Myocyte (in vitro differentiated cells): ENCODE measurements at places on chromosomes 5 and 9.

DNA sequence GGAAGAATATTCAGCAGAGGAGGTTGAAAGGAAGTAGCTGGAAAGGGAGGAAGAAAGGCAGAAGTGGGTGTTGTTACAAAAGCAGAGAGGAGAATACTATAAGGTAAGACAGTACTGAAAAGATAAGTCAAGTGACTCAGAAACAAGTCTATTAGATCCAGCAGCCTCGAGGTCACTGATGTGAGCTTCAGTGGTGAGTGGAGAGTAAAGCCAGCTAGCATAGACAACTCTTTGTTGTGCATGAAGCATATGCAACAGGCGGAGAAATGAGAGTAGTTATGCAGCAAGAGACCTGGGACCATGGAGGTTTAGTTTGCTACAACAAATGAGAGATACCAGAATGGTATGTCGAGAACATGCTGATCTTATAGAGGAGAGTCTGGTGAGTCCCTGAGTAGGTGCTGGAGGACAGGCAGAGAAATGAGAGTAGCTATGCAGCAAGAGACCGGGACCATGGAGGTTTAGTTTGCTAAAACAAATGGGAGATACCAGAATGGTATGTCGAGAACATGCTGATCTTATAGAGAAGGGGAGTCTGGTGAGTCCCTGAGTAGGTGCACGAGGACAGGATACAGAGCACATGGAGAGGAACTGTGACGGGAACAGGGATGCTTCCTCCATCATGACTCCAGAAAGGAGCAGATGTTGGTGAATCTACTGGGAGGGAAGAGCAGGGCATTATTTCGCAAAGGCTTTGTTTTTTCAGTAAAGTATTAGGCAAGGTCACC lies 36.0 kb downstream of the EQTN start:
- no peak for DNase-seq

GRCh38 chr5:2894316-2894715 lies 142.8 kb upstream of the IRX2 start:
- DNase-seq: no peak

DNA sequence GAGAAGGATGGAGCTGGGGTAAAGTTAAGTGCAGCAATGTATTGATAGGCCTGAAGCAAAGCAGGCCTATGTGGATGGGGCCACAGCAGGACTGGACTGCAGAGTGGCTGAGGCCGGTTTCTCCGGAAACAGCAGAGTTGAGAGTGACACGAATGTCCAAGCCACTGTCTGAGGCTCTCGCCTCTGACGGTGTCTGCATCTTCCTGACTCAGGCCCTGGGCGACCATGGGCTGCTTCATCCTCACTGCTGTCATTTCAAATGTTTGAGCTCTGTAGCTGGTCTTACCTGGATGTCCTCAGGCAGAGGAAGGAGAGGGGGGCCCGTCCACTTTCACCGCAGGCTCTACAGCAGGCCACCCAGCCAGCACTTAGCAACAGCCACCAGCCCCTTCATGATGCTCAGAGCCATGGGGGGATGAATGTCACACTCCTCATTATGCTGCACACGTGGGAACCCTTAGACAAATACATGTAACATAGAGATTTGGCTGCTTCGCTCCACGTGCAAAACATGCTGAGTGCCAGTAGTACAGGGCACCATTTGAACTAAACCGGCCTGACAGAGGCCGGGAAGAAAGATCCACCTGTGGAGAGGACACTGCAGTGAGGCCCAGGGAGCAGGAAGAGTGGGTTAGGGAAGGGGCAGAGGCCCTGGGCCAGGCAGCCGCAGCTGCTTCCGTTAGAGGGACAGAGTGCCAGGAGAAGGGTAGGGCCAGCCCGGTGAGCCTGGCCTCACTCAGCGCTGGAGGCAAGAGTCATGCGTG lies 31.7 kb upstream of the NXNL2 start:
- no peak for DNase-seq

GRCh38 chr5:67548520-67549295 lies 352.1 kb upstream of the CD180 start:
- DNase-seq: no peak

GRCh38 chr9:3127564-3127963 lies 283.7 kb upstream of the PUM3 start:
- DNase-seq: no peak

- no peak for DNase-seq
These were observed 32.7 kb downstream of the PTGS1 start for GRCh38 chr9:122403381-122404000.

- no peak for DNase-seq
These were observed 11.3 kb upstream of the RNF130 start for GRCh38 chr5:180082633-180083420.

GRCh38 chr5:1466631-1467265 lies 21.5 kb upstream of the SLC6A3 start:
- DNase-seq: no peak

DNA sequence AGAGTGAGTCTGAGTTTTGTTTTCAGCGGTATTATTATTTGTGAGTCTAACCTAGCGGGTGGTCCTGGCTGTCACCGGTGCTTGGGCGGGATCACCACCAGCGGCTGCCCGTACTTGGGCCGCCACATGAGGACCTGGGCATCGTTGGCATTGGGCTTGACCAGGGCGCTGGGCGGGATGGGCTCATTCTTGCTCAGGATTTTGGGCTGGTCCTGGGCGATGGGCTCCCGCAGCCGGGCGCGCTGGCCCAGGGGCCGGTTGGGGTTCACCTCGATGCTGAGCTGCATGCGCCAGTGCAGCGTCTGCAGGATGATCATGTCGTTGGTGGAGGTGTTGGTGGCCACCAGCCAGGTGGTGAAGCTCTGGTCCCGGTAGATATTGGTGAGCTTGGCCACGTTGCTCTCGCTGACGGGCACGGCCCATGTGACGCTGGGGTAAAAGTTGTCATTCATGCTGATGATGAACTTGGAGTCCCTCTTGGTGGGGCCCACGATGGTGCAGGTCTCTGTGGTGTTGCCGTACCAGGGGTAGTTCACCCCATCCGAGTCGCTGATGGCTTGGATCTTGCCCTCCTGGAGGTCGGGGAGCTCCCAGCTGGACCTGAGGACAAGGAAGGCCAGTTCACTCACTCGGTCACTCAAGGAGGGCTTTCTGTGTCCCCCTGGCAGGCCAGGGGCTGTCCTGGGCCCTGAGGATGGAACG lies 15.4 kb downstream of the FAM78A start:
- no peak for DNase-seq

DNA sequence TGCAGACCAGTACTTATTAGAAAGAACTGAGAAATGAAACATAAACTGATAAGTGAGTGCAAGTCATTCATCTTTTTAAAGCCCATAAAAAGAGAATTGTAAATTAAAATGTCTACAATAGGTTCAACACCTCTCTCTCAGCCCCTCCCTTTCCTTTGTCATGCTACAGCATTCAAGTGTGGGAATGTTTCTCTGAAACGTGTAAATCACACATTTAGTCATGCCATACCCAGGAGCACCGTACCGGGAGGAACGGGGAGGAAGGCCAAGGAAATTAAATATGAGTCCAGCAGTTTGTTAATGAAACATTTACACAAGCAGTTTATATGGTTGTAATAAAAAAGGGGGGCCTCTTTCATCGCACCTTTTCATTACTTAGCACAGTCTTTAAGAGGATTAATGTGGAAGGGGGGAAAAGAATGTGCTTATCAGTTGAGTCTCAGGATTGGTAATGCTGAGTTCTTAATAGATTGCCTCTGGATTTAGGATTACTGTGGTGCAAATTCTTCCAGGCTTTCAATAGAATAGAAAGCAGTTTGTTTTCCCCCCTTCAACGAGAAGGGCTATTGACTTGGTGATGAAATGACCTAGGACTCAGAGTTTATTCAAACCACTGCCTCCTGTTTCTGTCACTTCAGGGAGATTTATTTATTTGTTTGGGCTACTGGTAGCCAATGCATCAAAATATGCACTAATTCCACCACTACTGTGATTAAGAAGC lies 176.0 kb upstream of the ZNF608 start:
- no peak for DNase-seq
